ENCODE measurements at places on chromosomes 2 and 18.

GRCh38 chr2:12320991-12321641, 395.6 kb upstream of the TRIB2 start:
- peak; percentile 46 for DNase-seq

DNA sequence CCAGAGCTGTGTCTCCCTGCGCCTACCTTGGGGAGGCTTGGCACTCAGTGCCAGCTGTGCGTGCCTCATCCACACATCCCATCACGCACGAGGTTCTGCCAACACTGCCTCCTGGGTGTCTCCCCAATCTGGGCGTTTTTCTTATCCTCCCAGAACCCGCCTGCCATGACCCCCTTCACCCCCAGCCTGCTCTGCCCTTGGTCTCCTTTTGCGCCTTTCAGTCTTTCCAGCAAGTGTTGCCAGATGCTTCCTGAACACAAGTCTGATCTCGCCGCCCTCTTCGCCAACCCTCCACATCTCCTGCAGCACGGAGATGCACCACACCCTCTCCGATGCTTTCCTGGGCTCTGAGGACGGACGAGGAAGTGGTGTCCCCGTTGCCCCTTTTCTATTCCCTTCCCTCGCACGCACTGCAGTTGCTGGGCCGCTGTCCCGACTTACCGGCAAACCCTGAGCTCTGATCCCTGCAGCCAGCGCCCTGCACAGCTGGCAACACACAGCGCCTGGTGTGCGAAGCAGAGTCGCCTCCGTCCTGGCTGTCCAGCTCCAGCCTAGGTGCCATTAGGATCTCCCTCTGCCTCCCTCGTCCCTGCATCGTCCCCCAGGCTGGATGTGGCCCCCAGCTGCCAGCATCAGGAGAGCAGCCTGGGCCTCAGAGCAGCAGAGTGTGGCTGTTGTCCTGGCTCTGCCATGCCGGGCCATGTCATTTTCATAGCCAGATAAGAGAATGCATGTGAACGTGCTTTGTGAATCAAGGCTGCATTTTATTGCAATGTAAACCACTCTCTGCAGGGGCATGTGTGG, 22.6 kb upstream of the ALLC start:
- no peak for DNase-seq

DNA sequence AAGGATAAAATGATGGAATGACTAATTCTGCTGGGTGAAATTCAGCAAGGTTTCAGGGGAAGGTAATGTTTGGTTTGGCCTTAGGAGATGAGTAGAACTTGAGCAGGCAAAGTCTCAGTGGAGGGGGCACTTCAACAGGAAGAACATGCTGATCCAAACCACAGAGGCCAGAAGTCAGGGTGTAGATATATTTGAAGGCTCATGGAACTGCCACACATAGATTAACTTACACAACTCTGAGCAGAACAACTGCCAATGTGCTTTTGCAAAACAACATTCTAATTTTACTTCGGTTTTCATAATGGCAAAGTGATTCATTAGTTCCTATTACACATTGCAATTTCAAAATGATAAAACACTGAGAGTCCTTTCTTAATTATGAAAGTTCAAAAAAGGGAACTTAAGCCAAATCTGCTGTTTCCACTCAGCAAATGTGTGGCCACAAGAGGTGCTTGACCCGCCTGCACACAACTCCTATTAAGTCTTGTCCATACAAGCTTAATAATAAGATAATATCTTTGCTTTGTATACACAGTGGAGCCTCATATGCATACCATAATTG, 284.8 kb downstream of the MREG start:
- no peak for DNase-seq

- no peak for DNase-seq
Measured at GRCh38 chr2:111622859-111623258, 261.1 kb downstream of the ANAPC1 start.

DNA sequence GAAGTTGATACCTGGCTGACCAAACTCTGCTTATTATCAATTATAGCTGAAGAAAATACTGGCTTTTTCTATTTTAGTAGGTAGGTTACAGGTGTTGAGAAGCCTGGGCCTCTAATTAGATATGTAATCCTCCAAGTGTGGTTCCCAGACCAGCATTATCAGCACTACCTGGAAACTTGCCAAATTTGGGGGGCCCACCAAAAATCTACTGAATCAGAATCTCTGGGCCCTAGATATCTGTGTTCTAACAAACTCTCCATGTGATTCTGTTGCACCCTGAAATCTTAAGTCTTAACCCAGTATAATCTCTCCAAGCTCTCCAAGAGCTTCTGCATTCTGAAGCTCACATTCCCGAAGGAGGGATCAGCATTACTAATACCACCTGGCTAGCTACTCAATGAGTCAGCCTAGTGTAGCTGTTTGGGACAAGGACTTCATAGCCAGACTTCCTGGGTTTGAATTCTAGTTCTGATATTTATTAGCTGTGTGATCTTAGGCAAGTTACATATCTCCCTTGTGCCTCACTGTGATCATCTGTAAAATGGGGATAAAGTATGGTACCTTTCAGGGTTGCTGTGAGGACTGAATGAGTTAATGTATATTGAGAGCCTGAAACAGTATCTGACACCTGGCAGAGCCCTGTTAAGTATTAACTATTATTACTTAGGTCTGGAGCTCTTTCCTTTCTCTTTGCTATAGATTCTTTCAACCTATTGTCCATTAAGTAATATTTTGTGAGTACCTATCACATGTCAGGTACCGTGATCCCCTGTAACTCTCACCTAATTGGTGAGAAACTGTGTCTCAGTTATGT, 94.1 kb upstream of the CD302 start:
- no peak for DNase-seq

GRCh38 chr2:233466991-233467603, 99.5 kb downstream of the USP40 start:
- no peak for DNase-seq

DNA sequence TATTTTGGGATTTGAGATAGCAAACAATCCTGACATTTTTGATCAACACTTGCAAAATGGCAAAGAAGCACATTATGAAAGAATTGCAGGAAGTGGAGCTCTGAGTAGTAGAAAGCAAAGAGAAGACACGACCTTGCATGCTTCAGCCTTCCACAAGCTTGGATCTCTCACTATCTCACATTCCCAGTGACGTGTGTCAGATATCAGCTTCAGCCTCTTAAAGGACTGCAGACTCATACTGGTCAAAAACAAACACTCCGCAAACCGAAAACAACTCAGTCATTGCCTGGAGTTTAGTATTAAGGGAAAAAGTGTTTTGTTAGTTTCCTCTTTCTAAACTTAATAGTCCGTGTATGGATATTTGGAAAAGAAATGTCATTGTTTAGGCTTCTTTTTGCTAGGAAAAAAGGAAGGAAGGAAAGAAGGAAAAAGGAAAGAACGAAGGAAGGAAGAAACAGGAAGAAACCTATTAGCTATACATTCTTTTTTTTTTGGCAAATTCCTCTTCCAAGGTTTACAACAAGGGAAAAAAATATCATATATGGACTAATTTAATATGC, 32.6 kb upstream of the SLC40A1 start:
- peak; percentile 78 for DNase-seq

DNA sequence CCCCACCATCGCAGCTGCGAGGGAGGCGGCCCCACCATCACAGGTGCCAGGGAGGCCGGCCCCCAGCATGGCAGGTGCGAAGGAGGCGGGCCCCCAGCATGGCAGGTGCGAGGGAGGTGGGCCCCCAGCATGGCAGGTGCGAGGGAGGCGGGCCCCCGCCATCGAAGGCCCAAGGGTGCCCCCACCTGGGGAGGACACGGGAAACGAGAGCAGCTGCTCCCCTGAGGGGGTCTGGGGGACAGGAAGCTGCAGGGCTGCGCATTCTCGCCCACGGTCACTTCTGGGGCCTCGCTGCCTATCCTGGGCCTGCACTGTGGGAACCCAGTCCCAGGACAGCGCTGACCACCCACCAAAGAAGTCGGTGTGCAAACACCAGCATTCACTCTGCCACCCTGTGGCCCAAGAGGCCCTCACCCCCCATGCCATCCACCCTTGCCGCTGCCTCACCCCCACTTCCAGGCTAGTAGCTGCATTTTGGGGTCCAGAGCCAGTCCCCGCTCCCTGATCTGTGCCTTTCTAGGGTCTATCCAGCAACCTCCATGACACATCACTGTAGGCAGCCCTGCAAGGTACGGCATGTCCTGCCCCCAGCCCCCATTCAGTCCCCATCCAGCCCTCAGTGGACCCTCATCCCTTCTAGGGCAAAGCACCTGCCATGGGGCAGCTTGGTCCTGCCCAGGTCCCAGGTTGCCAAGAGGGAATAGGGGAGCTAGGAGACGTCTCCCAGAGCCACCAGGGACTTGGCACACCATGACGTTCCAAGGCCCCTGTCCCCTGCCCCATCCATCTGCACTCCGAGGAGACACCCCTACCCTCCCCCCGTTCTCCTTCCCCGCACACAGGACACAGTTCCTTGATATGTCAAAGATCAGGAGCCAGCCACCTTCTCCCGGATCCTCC, 24.0 kb upstream of the GPC1 start:
- DNase-seq: no peak

DNA sequence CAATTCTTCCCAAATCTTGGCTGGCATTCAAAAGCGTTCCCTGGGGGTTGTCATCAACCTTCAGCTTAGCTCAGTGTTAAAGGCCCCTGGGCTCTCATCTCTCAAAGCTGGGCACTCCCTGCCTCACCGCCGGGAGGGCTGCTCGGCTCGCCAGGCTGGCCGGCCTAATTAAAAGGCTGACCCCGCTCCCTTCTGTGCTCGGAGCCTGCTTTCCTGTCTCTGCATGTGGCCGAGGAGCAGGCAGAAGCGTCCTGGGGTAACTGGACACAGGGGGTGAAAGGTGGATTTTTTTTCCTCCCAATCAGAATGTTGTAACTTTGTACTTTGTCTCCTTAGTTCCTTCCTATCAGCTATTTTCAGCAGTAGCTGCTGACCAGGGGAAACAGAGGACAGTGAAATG, 231.1 kb downstream of the GBX2 start:
- no peak for DNase-seq

DNA sequence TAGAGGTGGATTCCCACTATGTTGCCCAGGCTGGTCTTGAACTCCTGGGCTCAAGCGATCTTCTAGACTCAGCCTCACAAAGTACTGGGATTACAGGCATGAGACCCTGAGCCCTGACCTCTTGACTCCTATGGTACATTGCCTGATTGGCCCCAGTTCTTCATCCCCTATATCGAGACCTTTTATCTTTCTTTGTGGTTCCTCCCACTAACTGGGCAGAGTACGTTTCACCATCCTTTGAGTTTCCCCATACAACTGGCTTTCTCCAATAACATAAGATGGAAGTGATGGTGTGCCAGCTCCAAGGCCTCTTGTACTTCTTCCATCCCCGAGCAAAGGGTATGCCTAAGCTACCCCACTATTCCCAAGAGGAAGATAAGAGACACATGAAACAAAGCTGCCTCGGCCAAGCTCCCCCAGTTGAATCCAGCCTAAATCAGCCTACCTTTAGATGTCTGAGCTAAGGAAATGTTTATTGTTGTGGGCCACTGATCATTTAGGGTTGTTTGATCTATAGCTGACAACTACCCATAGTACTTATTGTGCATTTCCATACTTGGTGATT, 8.3 kb upstream of the TMEM247 start:
- no peak for DNase-seq

- no peak for DNase-seq
Measured at GRCh38 chr2:127193967-127194280, 26.2 kb downstream of the CYP27C1 start.

DNA sequence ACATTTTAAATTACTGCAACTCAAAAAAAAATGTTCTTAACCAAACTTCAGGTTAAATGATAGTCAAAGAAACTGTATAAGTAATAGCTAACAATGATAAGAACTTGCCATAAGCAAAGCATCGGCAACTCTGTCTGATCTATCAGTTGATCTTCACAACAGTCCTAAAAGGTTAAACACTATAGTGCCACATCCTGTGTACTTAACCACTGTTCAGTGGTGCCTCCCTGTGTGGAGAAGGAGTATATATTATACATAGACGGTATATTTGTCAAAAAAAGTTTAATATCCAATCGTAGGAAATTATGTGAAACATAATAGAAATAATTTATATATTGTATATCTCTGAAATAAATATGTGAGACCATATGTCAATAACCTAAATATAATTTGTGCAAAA, 13.0 kb downstream of the DTNA start:
- no peak for DNase-seq

DNA sequence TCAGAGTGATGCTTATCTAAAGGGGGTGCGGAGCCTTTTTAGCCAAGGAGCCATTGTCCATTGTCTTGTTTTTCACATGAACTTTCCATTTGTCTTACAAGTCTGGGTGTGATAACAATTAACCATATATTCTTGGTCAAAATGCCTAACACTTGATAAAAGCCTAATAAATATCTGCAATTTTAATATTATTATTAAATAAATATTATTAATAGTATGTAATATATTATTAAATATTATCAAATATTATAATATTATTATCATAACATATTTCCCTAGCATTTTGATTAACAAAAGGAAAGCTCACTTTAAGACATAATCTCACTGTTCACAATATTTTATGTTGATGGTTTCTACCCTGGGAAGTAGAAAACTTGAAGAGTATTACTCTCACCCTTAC, 1143.6 kb upstream of the GYPC start:
- no peak for DNase-seq

GRCh38 chr2:97911206-97911921, 84.4 kb downstream of the TMEM131 start:
- no peak for DNase-seq

DNA sequence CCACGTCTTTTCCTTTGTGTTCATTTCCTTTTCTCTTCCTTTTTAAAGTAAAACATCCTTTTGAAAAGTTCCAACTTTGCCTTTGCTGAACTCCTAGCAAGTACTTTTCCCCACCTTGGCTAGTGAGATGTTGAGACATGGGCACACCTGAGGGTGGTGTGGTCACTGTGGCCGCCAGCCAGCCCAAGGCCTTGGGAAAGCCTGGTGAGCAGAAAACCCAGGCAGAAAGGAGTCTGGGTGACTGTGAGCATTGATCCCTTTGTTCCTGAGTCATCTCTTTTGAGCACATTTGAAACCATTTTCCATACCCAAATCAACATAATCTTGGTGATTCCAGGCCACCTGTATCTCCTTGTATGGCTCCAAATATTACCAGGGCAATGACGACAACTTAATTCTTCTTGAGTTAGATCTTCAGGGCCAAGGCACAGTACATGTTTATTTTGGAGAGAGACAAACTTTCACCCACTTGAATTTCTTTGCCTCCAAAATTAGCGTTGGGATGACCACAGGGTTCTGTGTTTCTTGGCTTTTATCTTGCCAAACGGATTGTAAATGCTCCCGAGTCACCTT, 14.5 kb downstream of the EPAS1 start:
- no peak for DNase-seq
